ENCODE measurements at places on chromosomes 12 and 14.

DNA sequence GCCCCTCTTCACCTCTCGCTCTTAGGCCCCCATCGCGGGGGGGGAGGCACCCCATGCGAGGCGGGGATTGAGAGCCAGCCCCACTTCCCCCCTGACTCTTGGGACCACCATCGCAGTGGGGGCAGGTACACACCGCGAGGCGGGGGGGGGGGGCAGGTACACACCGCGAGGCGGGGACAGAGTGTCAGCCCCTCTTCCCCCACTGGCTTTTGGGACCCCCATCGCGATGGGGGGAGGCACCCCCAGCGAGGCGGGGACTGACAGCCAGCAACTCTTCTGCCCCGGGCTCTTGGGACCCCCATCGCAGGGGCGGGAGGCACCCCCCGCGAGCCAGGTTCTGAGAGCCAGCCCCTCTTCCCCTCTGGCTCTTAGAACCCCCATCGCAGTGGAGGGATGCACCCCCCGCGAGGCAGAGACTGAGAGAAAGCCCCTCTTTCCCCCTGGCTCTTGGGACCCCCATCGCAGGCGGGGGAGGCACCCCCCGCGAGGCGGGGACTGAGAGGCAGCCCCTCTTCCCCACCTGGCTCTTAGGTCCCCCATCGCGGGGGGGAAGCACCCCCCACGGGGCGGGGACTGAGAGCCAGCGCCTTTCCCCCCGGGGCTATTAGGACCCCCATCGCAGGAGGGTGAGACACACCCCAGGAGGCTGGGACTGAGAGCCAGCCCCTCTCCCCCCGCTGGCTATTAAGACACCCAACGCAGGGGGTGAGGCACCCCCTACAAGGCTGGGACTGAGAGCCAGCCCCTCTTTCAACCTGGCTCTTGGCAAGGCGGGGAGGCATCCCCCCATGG lies 196.5 kb upstream of the PZP start:
- DNase-seq: no peak

- no peak for DNase-seq
Observed at GRCh38 chr14:68395604-68396003, 397.3 kb downstream of the ZFP36L1 start.

DNA sequence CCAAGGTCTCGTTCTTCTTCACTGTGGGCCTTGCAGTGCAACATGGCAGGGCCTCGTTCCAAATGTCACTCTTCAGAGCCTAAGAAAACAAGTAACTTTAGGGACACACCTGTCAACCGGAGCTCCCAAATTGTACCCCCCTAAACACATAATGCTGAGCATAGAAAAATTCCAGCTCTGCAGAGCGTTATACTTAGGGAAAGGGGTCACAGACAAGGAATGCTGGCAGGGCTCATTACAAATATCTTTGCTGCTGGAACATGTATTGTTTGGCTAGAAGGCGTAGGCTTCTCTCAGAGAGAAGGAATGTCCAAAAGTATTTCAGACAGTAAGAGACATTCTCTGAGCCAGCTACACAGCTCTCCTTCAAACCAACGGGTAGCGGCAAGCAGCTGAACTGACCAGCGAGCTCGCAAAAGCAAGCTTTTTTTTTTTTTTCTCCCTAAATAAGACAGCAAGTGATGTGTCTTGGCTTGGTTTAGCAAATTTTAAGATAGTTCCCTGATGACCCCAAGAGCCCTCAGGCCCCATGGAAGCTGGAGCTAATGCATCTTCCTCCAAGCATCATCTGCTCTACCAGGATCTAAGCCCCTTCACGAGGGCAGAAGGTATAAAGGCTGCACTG lies 24.5 kb downstream of the SSH1 start:
- DNase-seq: no peak

DNA sequence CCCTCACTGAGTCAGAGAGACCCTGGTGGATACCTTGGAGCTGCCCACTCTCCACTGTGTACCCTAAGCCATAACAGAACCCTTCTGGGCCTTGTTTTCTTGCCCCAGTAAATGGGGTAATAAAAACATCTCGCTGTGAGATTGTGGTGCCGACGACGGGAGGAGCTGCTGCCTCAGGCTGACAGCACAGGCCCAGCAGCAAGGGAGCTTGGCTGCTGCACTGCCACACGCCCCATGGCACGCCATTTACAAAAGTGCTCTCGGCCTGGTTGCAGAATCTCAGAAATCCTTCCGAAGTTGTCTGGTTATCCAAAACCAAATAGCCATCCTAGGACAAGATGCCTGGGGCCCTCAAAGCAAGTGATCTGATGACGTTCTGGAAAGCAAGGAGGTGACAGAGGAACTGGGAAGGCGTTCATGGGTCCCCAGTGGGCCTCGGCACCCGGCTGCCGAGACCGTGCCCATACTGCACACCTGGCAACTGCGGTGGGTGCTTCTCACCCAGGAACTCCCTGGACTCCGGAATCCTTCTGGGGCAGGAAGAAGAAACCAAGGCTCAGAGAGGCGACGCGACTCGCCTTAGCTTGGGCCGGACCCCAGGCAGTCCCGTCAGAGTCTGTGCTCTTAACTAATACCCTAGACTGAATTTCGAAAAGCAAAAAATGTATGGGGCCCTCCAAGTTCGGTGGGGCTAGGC lies 26.7 kb downstream of the CHGA start:
- no peak for DNase-seq

GRCh38 chr12:10147714-10148403 lies 17.9 kb upstream of the CLEC7A start:
- no peak for DNase-seq

GRCh38 chr12:40325349-40325960 lies 100.7 kb downstream of the LRRK2 start:
- DNase-seq: no peak

Data from DMS79 treated with DMSO at 0.1 percent for 48 hours (cell line).